ENCODE measurements at places on chromosomes 16 and 17. TPM values are rescaled to one million over a fixed set of nuclear protein-coding genes. Genes with fewer than 3 reads are reported as not detected.

- DNase-seq = no peak
- H3K4me1 ChIP-seq = peaks cover 30% of the 10 kb centered on the region
- H3K27ac ChIP-seq = peak overlapping the region; percentile 6
- H3K27me3 ChIP-seq = no peaks in the 10 kb centered on the region
- peaks cover 5% of the 10 kb centered on the region for H3K36me3 ChIP-seq
Observed at GRCh38 chr17:3956327-3956957, 7.8 kb downstream of the ATP2A3 start.

The SLC13A5 gene
- total RNA-seq = not detected

GRCh38 chr17:29289852-29290251, 4.1 kb downstream of the NUFIP2 start:
- peaks cover 54% of the 10 kb centered on the region for H3K36me3 ChIP-seq
- peak overlapping the region; percentile 74 for H3K4me3 ChIP-seq

- H3K36me3 ChIP-seq = peaks cover 2% of the 10 kb centered on the region
- peaks cover 12% of the 10 kb centered on the region for H3K4me1 ChIP-seq
- DNase-seq = peak; percentile 70
- no peak overlapping the region for H3K27ac ChIP-seq
Observed at GRCh38 chr16:90019543-90020259, 445 bp upstream of the DBNDD1 start.

Measured in activated naive CD8-positive, alpha-beta T cell treated with anti-CD3 and anti-CD28 coated beads, Interleukin-2, amount 10 ng/mL, durations not matched to agents 7 days and 5 days (primary cell).